ENCODE measurements at places on chromosomes 6 and 20.

DNA sequence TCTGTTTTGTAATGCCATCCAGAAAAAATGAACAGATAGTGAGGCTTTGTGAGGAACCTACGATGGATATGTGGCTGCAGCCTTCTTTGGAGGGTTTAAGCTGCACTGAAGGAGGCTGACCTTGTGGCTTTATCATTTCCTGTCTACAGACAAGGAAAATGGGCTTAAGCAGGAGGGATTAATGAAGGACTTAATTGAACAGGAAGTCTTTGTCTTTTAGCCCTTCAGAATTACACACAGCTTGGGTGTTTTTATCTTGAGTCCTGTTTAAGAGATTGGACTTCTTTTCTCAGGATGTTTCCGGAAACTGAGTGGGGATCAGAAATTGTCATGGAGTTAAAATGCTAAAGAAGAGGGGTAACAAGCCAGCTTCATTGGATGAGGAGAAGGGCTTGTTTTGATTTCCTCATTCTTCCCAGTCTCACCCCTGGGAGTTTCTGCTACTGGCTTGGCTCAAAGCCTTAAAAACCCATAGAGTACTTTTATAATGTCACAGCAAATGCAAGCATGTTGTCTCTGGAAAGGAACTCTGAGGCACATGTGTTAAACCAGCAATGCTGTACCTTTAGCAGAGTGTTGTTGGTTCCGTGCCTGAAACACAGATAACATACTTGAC, 193.6 kb downstream of the JARID2 start:
- DNase-seq, result no peak

GRCh38 chr6:13046084-13046483, 282.3 kb downstream of the TBC1D7 start:
- no peak for DNase-seq

GRCh38 chr20:62222972-62223371, 2.9 kb upstream of the HRH3 start:
- DNase-seq, result no peak

GRCh38 chr6:26197636-26197932, 110.4 kb downstream of the HFE start:
- no peak for DNase-seq

DNA sequence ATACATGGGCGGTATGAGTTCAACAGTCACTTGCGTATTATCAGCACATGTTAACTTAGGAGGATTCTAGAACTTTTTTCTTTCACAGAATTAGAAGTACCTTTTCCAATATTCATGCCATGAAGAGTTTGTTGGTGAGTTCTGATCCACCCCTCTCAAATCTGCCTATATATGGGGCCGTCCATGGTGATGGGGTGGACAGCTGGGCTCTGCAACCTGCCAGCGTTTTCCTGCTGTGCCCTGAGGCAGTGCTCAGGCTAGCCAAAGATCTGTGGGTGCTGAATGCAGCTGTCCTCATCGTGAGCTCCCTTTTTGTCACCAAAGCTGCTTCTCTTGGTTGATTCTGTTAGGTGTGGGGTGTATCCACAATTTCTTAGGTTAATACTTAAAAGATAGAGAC, 88.7 kb downstream of the THBS2 start:
- DNase-seq, result no peak

DNA sequence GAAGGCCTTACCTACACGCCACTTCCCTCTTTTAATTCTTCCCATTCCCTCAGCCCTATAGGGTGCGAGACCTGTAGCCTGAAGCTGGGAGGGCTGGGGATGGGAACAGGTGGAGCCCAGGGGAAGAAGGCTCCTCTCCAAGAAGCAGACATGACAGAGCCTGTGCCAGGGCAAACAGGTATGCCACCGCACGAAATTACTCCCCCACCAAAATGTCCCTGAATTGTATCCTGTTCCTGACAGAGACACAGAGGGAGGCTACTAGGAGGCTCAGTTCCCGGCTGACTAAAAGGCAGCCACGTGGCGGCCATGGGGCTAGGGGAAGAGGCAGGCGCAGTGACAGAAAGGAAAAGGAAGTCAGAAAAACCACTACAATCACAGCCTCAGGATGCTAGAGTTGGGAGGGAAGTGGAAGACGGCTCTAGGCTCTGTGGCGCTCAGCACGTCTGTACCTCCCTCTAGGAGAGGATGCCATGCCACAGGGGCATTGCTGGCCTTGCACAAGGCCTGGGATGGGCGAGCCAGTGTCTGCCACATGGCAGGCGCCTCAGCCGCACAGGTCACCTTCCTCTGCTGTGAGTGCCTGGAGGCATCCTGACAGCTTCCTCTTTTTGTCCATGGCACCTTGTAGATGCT, 27.7 kb downstream of the TFEB start:
- no peak for DNase-seq

- no peak for DNase-seq
These were observed 7.5 kb upstream of the BFSP1 start for GRCh38 chr20:17538517-17539170.

Data from activated CD4-positive, CD25-positive, alpha-beta regulatory T cell treated with anti-CD3 and anti-CD28 coated beads, Interleukin-2, amount 50 U/mL, for 16 hours (primary cell).